ENCODE measurements at places on chromosomes 16 and 17.

- no peak for DNase-seq
These were observed 8.7 kb downstream of the GPRC5B start for GRCh38 chr16:19875900-19876299.

- no peak for DNase-seq
These were observed 68.4 kb downstream of the NOG start for GRCh38 chr17:56661906-56662305.

- DNase-seq, result no peak
These were observed 43.4 kb downstream of the OSBPL7 start for GRCh38 chr17:47778184-47778635.

DNA sequence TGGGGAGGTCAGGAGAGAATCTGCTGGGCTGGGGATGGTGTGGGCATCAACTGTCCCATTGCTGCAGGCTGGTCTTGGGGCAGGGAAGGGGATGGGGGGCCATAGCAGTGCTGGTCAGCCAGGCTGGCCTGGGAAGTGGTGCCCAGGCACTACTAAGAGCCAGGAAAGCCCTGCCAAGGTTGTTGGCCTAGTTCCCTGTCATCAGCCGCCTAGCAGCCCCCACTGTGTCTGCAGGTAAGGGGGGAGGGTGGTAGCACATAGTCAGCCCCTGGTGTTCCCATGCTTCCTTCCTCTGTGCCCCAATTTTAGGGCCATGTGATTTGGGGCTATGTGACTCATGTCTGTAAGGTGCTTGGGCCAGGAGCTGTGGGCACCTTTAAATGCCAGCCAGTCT, 17.8 kb downstream of the GJD3 start:
- no peak for DNase-seq

GRCh38 chr17:78272181-78272913, 40.9 kb downstream of the TMEM235 start:
- DNase-seq, result peak; percentile 77

DNA sequence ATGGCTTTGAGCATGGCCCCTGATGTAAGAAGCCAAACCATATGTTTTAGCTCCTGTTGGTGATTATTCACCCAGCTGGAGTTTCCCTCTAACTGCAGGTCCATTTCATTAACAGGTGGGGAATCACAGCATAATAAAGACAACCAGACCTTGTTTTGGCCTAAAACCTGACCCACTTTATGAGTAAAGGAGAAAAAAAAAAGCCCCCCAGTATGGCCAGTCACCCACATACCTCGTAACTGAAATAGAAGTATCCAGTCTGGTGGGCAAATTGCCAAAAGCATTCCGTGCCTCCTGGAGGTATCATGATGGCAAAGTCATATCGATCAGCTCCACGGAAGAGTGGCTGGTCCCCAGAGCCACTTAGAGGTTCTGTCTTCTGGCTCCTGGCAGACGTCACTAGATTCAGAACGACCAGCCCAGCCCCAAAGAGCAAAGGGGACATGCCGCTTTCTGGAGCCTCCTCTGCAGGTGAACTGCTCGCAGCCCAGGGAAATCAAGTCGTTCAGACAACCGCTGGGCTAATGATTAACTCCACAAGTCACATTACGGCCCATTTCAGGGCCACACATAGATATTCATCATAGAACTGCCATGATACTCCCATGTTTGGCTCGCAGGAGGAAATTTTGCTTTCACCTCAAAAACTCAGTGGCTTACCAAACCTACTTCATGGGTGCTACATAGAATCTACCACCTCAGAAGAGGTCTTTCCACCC, at the start of gene TMED6:
Gene TMED6 (minus strand): TSS at position 478 of the 719 bp plus-strand sequence. CDS start 33 bp downstream, at position 445.
- no peak for DNase-seq

- no peak for DNase-seq
These were observed 2.6 kb upstream of the KRT35 start for GRCh38 chr17:41483531-41483930.

DNA sequence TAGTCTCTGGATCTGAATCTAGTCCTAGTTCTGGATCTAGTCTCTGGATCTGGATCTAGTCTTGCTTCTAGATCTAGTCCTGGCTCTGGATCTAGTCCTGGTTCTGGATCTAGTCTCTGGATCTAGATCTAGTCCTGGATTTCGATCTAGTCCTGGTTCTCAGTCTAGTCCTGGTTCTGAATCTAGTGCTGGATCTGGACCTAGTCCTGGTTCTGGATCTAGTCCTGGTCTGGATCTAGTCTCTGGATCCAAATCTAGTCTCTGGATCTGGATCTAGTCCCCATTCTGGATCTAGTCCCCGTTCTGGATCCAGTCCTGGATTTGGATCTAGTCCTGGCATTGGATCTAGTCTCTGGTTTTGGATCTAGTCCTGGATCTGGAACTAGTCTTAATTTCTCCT, 29.9 kb upstream of the VAT1L start:
- no peak for DNase-seq

- no peak for DNase-seq
These were observed 180.8 kb downstream of the SPECC1 start for GRCh38 chr17:20189979-20190378.

- no peak for DNase-seq
These were observed 729.7 kb upstream of the GOT2 start for GRCh38 chr16:59463776-59464175.

DNA sequence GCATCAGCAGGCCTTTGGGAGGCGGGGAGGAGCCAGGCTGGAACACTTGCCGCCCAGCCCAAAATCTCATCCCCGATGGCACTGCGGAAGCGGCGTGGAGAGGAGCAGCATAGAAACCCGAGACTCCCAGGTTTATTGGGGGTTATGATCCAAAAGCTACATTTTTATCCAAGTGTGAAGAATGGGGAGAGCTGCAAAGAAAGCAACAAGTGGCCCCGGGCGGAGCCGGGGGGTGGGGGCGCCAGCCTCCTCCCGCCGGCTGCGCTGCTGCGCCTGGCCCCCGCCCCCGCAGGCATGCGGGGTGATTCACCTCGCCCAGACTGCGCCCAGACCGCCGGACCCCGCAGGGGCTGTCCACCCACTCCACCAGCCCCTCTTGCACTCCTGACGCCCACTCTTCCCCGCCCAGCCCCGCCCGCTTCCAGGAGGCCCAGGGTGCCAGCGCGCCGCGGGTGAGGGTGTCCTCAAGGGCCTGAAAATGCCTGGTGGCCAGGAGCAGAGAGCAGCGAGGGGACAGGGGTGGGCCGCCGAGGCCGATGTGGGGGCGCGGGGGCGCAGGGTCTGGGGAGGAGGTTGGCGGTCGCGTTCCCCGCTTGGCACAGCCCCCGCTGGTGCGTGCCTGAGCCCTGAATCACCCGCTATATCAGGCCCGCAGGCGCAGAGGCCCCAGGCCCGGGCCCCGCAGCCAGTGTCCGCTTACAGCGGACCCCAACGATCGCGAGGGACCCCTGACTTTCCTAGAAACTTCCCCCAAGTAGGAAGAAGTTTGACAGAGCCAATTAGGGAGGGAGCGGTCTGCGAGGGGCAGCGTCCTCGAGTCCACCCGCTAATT, 1.3 kb downstream of the CAVIN1 start:
- DNase-seq, result no peak

- no peak for DNase-seq
These were observed 237.5 kb upstream of the PMFBP1 start for GRCh38 chr16:72409423-72409822.

DNA sequence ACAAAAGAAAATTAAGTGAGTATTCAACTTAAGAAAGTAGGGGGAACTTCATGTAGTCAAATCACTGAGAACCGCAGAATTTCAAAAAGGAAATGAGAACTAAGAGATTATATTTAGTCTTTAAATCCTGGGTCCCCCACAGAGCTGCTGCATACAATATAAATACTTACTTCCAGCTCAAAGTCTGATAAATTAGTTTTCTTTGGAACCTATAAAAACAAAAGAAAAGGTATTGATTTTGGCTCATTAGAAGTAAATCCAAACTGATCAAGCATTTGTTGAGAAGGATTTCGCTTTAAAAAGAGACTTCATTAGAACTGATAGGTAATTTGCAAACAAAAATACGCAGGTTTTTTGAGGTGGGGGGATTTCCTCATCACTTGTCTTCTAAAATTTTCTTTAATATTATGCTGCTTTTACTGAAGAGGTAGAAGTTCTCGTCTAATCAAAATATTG, 21.9 kb downstream of the PARN start:
- no peak for DNase-seq

DNA sequence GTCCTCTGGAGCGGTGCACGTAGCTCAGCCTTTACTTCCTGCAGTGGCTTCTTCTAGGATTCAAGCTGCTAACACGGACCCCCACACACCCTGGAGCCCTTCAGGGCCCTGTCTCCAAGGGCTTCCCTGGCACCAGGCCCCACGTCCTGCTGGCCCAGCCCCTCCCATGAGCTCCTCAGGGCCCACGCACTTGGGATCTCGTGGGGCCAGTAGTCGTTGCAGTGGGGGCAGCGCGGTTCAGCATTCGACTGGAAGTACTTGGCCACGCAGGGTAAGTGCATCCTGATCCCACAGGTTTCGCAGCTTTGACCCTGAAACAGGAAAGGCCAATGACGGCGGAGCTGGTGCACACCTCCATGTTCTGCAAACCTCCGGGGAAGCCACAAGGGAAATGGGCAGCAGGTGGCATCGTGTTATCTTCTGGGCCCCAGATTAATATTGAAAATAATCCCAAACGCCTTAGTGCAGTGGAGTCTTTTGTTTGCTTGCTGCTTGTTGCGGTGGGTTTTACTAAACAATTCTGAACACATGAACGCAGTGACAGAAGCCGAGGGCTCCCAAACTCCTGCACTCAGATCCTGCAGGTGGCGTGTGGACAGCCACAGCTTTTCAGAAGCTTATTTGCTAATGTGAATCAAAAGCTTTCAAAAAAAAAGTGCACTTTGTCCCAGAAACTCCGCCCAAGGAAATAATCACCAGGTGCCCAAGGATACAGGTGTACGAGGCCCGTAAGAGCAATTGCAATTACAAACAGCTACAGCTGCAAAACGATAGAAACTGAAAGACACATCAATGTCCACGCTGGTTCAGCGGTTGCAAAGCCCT, 22.4 kb downstream of the KDM8 start:
- DNase-seq, result no peak

DNA sequence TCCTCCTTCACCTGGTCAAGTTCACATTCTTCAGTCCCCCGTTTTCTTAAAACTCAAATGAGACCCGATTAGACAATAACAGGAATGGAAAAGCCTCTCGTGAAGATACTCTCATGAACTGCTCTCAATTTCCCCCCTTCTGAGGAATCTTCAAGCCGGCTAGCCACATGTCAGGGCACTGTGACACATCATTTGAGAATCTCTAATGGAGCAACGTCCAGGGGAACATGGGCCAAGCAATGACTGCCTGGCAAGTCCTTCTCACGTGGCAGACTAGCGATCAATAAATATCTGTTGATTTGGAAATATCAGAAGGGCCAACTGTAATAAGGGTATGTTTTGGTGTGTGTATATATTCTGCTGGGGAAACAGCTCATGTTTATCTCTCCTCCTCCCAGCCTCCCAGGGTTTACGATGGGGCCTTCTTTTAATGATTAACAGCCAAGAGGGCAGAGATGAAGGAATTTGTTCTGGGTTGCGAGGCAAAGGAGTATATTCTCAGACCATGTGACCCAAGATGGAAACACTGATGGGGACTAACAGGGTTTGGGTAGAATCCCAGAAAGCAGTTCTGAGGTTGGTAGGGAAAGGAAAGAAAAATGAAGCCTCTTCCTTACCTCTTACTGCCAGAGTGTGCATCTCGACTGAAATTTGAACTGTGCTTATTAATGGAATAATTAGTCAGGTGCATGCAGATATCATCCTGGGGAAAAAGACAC, 21.4 kb downstream of the TTLL6 start:
- DNase-seq, result no peak

- no peak for DNase-seq
These were observed 26.5 kb downstream of the KANSL1 start for GRCh38 chr17:46166692-46167249.

DNA sequence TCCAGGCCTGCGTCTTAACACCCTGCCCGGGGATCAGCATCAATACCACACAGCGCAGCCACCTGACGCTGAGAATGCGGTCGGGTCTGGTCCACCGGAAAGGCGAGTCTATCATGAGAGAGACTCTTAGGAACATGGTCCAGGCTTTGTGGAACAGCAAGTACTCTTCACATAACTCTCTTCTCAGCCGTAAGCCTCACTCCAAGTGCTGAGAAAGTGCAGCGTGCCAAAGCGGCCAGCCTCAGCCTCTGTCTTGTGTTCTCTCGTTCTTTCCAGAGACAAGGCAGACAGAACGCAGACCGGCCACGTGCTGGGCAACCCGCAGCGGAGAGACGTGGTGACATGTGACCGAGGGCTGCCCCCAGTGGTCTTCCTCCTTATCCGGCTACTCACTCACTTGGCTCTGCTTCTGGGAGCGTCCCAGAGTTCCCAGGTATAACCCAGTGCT, 34.4 kb upstream of the ENDOV start:
- no peak for DNase-seq

GRCh38 chr17:65984299-65984698, 207.6 kb downstream of the CEP112 start:
- no peak for DNase-seq

DNA sequence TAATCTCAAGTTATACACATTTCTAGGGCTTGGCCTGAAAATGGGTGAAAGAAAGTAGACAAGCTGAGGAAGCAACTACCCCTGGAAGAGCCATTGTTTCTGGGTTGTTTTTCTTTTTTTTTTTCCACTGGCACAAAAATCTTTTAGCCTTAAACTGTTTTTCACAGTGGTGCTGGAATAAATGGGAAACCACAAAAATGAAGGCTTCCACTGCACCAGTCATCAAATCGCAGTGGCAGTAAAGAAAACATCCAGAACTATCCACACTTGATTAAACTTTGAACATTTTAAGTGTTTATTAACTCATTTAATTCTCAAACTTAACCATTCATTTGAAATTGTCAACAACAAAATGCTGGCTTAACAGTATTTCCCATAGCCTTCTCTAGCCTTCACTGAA, 14.3 kb downstream of the CMTM4 start:
- no peak for DNase-seq

DNA sequence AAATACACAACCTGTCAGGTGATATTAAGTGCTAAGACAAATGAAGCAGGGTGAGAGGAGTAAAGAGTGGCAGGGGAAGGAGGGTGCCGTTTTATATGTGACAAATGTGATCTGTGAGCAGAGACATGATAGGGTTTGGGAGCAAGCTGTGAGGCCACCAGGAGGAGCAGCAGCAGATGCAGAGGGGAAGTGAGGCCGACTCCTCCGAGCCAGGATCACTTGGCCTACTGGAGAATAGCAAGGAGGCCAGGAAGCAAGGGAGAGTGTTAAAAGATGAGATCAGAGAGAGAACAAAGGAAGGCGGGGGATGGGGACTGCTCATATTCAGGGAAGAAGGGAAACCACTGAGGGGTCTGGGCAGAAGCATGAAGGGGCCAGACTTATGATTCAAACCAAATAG, 129.4 kb downstream of the TANGO6 start:
- no peak for DNase-seq

GRCh38 chr16:50121721-50122445, 31.2 kb upstream of the TENT4B start:
- DNase-seq, result no peak

DNA sequence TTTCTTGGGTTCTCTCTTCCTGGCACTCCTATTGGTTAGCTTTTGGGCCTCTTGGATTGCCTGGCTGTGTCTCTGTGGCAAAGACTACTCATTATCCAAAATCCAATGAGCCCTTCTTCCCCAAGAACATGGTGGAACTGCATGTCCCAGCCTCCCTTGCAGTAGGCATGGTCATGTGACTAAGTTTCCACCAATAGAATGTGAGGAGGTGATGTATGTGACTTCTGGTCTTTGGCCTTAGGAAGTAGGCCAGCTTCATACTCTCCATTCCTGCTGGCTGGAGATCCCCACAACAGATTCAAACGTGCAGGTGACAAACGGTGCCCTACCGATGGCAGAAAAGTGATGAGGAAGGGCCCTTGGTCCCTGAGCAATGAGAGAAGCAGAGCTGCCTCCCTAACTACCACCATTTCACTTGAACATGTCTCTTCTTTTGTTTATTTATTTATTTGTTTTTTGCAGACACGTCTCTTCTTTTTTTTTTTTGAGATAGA, 17.3 kb upstream of the SPN start:
- DNase-seq, result no peak

- no peak for DNase-seq
These were observed 48.7 kb upstream of the FOXJ1 start for GRCh38 chr17:76189741-76190140.

Data from NCI-H510A (cell line).